Activated naive CD4-positive, alpha-beta T cell treated with anti-CD3 and anti-CD28 coated beads, Interleukin-2, amount 10 ng/mL, durations not matched to agents 5 hours and 36 hours (primary cell): ENCODE measurements at places on chromosomes 11 and 22. TPM values are rescaled to one million over a fixed set of nuclear protein-coding genes. Genes with fewer than 3 reads are reported as not detected.

Gene KRTAP5-9
- not detected for total RNA-seq

Gene NFAM1
- 0.05 TPM for total RNA-seq

Gene RAB30
- total RNA-seq: 11.8 TPM

Gene CNTN5
- not detected for total RNA-seq
